ENCODE measurements at places on chromosomes 3 and 15. TPM values are rescaled to one million over a fixed set of nuclear protein-coding genes. Genes with fewer than 3 reads are reported as not detected.

Gene AQP9
- 0.10 TPM for total RNA-seq

Gene DNAH12
- 0.22 TPM for total RNA-seq

Gene LRRC49
- total RNA-seq = 0.84 TPM

Gene PODXL2
- total RNA-seq = 3.7 TPM

Gene KCNH8
- 1.3 TPM for total RNA-seq

Gene PLCB2
- total RNA-seq = 109 TPM

Gene FAM219B
- 76.0 TPM for total RNA-seq

All from activated B cell treated with CpG ODN at 0.5 μM for 24 hours (primary cell).